LHCN-M2 (cell line): ENCODE measurements at places on chromosomes 7 and 10. TPM values are rescaled to one million over a fixed set of nuclear protein-coding genes. Genes with fewer than 3 reads are reported as not detected.

DNA sequence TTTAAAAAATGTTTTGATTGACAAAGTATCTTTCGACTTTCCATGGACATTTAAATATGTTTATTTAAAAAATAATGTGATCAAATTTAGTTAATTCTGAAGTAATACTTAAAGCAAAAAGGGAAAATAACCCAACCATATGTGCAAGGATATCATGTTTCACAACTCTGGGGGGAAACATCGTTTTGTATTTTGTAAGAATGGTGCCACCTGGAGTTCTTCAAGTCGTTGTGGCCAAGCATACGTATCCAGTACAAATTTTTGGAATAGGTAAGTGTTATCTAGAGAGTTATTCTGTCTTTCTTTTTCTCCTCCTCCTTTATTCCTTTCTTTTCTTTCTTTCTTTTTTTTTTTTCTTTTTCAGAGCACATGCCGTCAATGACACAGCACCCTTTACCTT is 176.2 kb upstream of the CSTF2T start:
- no peak for DNase-seq

DNA sequence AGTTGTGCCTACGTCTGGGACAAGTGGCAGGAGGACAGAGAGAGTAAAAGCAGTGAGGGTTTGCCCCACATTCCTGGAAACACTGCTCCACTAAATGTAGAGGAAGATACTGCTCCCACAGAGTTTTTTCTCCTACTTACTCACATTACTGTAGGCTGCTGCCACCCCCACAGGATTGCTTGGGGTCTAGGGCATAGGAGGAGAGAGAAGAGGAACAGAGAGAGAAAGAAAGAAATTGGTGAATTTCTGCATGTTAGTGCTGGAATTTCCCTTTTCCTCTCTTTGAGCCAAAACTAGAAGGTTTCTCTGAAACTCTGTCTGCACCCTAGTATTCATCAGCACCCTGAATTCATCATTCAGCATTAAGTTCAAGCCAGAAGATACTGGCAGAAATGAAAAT is 397.9 kb downstream of the INHBA start:
- DNase-seq: no peak

The FBXO24 gene
- 0.38 and 0.92 TPM in 2 replicates for total RNA-seq

DNA sequence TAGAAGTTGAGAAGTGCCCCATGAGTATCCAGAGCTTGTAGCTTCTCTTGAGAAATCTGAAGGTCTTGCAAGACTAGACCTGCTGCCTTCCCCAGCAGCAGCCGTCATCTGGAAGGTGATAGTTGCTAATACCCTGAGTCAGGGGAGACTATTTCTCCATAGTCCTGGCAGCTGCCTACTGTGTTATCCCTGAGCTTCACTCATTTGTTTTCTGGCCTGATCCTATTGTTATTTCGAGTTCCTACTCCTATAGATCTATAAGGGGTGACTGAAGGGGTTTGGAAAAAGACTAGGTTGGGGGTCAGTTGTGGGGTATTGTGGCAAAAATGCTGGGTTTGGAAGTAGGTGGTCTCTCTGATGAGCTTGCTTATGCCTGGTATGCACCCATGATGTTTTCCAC is 297.8 kb downstream of the CNTNAP2 start:
- no peak for DNase-seq

DNA sequence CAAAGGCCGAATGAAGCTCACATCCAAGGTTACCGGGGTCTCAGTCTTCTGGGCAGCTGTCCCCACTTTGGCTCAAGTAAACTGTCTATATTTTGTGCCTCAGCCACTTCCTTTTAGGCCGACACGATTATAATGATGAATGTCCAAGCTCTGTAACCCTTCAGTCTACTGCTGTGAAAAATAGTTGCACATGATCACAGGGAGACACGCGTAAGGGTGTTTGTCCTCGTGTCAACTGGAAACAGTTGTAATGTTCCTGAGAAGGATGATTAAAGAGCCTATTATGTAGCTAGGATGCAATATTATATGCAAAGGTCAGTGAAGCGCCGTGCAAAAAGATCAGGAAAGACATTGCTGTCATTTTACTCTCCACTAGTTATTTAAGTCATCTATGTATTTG is 559.9 kb downstream of the SDK1 start:
- no peak for DNase-seq

The PON2 gene
- total RNA-seq: 261 and 272 TPM in 2 replicates

DNA sequence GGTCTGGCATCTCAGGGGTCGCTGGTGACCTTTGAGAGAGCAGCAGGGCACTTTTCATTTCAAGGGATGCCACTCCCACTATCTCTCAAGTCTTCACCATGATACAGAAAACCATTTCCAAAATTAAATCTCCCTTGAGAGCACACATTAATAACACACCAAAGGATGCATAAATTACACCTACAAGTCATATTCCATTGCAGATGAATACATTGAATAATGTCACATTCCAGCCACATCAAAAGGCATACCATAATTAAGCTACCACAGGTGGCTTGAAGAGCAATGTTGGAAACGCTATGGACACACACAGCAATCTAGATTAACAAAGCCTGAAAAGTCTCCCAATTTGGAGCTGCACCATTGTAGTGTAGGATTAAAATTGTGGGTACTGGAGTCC is 353.3 kb upstream of the ZMIZ1 start:
- DNase-seq: no peak

DNA sequence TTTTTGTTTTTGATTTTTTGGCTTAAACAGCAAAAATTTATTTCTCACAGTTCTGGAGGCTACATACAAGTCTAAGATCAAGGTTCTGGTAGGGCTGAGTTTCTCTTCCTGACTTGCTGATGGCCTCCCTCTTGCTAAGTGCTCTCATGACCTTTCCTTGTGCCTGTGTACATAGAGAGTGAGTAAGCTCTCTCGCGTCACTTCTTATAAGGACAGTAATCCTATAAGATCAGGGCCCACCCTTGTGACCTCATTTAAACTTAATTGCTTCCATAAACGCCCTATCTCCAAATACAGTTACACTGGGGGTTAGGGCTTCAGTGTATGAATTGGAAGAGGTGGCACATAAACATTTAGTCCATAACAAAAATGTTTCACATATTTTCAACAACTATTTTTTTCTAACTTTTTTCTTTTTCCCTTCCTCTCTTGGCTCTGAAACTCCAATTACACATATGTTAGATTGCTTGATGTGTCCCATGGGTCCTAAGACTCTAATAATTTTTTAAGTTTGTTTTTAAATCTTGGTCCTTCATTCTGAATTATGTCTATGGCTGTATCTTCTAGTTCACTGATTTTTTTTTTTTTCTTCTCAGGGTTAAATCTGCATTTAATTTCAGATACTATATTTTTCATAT is 149.8 kb downstream of the HBP1 start:
- DNase-seq: no peak

GRCh38 chr10:52786098-52786497 is 13.5 kb upstream of the MBL2 start:
- no peak for DNase-seq

GRCh38 chr7:81478664-81479063 is 291.2 kb downstream of the HGF start:
- DNase-seq: no peak
